Activated naive CD4-positive, alpha-beta T cell (primary cell): ENCODE measurements at places on chromosomes 3 and 15.

DNA sequence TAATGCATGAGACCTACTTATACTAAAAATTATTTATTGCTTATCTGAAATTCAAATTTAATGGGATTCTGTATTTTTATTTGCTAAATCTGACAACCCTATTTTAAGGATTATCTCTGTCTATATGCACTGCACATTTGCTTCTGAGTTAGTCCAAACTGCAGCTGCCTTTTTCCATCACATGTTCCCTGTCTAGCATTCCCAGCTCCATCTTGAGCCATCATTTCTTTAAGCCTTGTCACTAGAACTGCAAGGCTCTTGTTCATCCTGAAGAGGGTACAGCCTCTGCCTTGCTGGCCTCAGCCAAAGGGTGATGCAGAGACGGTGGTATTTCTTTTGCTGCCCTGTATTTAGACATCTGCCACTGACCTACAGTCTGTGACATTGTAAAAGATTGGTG lies 125.8 kb upstream of the STT3B start:
- DNase-seq = no peak

- no peak for DNase-seq
These were observed 4.2 kb downstream of the EDEM1 start for GRCh38 chr3:5191555-5192304.

GRCh38 chr3:146125951-146126350 lies 35.0 kb downstream of the PLOD2 start:
- DNase-seq = no peak

GRCh38 chr3:193196746-193197145 lies 44.3 kb upstream of the PLAAT1 start:
- no peak for DNase-seq

DNA sequence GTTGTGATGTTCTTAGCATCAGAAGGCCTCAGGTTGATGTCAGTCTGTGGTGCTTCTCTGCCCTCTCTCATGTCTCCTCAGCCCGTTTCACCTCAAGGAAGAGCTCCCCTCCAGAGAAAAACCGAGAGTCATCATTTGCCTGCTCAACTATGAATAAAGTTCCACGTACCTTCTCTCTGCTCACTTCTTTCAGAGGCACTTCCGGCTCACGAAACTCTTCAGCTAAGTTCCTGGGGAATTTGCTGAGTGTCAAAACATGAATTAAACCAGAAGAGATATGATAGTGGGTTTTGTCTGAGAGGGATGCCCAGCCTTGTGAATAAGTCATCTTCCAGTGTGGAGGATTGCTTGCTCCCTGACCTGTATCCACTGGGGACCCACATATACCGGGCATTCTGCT lies 37.7 kb downstream of the CCR4 start:
- no peak for DNase-seq

- no peak for DNase-seq
These were observed 112.6 kb downstream of the SQOR start for GRCh38 chr15:45747426-45747825.

- no peak for DNase-seq
These were observed 18.8 kb downstream of the SHF start for GRCh38 chr15:45168751-45169551.

DNA sequence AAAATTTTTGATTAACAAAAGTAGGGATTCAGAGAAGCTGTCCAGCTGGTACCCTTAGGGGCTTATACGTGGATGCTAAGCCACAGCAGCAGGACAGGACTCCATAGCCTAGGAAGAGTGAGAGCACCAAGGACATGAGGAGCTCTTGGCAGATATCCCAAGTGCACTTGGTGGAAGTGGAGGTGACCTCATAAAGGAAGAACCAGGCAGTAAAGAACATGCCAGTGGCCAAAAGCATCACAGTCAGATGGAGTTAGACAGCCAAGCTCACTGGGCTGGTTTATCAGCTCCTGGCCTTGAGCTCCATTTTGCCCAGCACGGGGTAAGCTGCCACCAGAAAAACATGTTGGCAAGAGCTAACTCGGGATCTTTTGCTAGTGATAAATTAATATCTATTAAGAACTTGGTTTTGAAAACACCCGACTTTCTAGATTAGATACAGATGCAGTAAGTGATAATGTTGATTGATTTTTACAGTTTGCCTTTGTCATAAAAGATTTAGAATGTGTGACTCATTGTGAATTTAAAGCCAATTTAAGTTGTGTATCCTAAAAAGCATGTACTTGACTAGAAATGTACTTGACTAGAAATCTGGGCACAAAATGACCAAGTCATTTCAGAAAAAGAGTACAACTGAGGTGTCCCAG lies 108.0 kb downstream of the CMSS1 start:
- DNase-seq = no peak

DNA sequence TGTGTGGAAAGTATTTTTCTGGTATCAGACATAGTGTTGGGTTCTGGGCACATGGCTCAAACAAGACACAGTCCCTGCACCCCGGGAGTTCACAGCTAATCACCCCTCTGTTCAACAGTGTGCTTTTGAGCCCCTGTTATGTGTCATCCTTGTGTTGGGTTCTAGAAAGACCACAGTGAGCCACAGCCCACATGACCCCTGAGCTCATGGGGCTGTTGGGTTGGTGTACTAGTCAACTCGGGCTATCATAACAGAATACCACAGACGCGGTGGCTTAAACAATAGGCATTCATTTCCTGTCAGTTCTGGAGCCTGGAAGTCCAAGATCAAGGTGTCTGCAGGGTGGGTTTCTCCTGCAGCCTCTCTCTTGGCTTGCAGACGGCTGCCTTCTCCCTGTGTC lies 100.0 kb downstream of the DNAJB8 start:
- DNase-seq = no peak

- DNase-seq = no peak
These were observed 3.4 kb upstream of the CCNL1 start for GRCh38 chr3:157163217-157163953.

DNA sequence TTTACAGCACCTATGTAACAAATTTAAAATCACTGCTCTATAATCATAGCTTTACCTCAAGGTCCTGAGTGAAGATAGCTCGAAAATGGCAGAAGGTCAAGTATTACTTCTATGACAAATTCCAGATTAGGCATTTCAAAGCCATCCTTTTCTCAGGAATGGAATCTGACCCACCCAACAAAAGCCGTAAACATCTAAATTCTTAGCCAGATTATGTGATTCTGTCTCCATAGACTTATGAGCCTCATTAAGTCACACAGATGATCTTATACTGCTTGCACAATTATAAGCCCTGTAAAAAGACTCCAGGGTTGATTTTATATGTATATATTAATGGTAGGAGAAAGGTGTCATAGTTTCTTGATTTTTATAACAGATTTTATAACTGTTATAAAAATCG lies 56.9 kb downstream of the CEP152 start:
- no peak for DNase-seq

DNA sequence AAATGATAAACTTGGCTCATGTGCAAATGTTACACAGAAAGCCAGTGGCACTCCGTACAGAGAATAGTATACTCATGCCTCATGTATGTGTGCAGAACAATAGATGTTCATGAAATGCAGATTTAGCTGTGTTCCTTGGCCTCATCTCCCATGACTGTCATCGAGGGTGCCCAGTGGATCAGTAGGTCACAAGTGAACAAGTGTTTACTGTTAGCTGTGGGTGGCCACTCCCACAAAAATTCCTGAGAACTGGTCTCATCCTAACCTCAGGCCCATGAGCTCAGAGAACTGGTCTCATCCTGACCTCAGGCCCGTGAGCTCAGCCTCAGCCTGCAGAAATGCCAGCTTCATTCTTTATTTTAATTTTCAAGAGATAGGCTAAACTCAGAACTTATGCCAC lies 124.1 kb downstream of the GADL1 start:
- no peak for DNase-seq

DNA sequence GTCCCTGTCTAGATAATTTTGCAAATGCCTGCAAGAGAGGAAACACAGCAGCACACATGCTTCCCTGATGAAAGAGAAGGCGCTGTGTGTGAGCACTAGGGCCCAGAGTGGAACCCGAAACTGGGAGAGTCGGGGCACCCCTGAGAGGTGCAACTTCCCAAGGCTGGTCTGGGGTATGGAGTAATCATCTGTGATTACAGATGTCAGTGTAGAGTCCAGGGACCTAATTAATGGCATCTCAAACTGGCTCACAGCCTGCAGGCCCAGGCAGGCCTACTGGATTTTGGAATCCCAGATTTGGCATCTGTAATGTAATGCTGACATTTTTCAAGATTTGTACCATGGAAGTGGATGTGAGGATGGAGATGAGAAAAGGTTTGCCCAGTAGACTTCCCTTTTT lies 29.4 kb downstream of the PGPEP1L start:
- DNase-seq = no peak

GRCh38 chr3:172877011-172877410 lies 126.5 kb downstream of the ECT2 start:
- DNase-seq = no peak

GRCh38 chr3:188956839-188957489 lies 214.8 kb upstream of the TPRG1 start:
- DNase-seq = no peak

- DNase-seq = no peak
These were observed 40.5 kb downstream of the SST start for GRCh38 chr3:187629711-187630110.

- DNase-seq = no peak
These were observed 563.5 kb upstream of the CCDC54 start for GRCh38 chr3:106813742-106814141.

GRCh38 chr15:35430301-35430700 lies 115.7 kb downstream of the DPH6 start:
- DNase-seq = no peak
